NCI-H2029 (cell line): ENCODE measurements at places on chromosomes 12 and 14.

- no peak for DNase-seq
Measured at GRCh38 chr12:129753586-129753985, 150.2 kb downstream of the TMEM132D start.

DNA sequence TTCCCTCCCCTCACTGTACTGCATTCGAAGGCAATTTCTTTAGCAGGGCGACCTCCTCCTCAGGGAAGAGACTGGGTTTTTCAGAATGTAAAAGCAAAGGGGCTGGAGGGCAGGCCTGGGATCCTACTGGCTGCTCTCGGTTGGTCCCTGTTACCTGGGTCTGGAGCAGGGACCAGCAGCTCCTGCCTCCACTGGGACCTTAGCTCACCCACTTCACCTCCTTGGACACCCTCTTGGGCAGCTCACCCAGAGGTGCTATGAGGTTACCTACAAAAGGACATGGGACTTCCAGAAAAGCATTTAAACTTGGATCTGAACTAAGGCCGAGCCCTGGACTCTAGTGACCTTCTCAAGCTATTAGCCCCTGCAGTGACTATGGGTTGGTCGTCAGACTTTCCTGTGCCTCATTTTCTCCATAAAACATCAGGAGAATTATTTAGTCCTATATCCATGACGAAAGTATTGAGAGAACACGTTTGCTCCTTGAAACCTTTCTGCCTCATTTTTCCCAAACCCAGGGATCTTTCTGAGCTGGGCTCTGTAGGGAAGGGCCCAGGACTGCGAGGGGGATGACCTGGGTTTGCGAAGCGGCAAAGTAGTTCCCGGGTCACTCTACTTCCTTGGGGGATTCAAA lies 65.0 kb downstream of the FBXL14 start:
- no peak for DNase-seq

DNA sequence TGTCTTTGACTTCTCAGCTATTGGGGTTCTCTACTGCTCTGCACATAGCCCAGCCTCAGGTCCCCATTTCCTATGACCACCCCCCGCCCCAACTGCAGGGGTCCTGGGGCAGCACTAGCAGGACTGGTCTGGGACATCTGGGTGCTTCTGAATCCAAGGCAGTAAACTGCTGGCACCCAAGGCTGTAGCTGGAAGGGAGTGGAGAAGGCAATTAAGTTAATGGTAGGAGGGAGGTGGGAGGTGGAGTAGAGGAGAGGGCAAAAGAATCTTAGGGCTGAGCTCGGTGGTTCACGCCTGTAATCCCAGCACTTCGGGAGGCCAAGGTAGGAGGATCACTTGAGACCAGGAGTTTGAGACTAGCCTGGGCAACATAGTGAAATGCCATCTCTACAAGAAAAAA lies 11.5 kb downstream of the PLEK2 start:
- DNase-seq = no peak

DNA sequence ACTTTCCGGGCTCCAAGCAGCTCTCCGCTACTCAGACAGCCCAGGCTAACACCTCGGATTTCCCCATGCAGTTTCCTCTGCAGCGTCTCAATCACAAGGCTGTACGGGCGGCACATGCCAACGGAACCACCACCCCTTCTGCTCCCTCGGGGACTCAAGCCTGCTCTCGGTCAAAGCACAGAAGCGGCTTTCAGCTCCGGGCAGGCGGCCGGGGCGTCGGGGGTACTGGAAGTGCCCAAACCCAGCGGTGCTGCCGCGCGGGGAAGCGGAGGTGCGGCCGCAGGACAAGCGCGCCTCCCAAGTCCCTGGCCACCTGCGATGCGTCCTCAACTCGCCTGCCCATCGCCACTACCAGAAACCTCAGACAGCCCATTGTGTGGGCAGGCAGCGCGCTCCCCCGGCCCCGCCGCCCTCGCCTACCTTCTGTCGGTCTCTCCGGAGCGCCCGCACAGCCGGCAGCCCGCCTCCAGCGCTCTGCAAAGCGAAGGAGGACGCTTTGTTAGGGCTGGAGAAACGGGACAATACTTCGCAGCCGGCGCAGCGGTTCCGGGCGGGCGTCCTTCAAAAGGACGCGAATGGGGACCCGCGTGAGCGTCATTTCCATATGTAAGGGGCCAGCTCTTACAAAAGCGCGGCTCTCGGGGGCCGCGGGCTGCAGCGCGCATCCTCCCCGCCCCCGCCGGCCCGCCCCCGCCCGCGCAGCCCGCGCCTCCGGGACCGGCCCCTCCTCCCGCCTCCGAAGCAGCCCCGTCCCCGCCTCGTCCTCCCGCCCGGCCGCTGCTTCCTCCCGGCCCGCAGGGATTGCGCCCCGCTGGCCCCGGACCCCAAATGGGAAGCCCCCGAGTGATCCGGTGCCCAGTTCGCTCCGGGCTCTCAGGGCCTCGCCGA lies 674 bp downstream of the NIN start:
- DNase-seq = peak; percentile 28

GRCh38 chr12:77947330-77947729 lies 116.6 kb downstream of the NAV3 start:
- DNase-seq = no peak

DNA sequence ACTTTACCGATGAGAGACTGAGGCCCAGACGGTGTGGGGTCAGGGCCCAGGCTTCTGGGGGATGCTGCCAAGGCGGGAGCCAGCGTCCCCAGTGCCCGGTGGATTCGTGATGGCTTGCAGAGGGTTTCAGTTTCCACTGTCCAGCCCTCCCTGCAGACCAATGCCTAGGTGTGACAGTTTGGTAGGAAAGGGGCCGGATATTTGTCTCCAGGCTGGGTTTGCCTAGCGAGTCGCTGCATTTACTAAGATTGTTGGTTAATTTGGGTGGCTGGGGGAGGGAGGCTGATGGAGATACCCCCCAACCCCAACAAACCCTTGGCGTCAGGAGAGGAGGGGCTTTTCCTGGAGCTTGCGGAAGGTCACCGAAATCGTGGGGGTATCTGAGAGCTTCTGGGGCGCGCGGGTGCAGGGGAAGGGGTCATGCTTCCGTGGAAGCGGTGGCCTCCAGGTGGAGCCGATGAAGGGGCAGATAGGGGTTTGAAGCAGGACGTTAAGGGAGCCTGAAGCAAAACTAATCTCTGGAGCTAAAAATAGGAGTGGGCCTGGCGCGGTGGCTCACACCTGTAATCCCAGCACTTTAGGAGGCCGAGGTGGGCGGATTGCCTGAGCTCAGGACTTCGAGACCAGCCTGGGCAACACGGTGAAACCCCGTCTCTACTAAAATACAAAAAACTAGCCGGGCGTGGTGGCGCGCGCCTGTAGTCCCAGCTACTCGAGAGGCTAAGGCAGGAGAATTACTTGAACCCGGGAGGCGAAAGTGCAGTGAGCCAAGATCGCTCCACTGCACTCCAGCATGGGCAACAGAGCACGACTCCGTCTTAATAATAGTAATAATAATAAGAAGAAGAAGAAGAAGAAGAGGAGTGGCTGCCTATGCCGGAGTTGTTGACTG lies 1.1 kb upstream of the CDC42BPB start:
- DNase-seq = no peak

GRCh38 chr14:64060199-64060545 lies 207.4 kb downstream of the SYNE2 start:
- DNase-seq = no peak

DNA sequence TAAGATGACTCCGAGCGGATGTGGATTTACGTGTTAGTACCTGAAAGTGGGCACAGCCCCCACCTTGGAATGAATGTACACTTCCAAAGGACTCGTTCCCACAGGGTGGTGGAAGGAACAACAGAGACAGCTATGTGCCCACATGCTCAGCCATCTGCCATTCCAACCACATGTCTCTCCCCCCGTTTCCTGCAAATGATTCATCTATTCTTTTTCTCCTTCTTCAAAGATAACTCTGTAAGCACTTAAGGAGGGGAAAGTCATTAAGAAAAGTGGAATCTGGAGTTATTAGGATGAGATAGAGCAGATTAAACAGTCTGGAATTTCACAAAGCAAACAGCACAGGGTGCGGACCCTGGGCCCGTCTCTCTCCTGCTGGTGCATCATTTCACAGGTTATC lies 18.5 kb upstream of the DUSP6 start:
- no peak for DNase-seq

GRCh38 chr12:14395074-14395778 lies 29.7 kb downstream of the ATF7IP start:
- DNase-seq = no peak

DNA sequence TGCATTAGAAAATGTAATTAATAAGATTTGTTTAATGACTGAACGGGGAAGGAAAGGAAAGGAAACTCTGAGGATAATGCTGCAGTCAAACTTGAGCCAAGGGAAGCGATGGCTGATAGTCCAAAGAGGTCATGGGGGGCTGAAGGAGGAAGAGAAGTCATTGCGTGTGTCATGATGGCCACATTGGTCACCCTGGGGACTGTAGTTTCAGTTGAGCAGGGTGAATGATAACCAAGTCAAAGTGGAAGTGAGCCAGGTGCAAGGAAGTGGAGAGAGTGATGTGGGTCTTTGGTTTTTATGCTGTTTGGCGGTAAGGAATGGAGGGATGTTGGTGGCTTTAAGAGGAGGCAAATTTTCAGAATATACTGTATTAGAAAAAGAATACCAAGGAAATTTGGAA lies 21.6 kb downstream of the C12orf75 start:
- no peak for DNase-seq

DNA sequence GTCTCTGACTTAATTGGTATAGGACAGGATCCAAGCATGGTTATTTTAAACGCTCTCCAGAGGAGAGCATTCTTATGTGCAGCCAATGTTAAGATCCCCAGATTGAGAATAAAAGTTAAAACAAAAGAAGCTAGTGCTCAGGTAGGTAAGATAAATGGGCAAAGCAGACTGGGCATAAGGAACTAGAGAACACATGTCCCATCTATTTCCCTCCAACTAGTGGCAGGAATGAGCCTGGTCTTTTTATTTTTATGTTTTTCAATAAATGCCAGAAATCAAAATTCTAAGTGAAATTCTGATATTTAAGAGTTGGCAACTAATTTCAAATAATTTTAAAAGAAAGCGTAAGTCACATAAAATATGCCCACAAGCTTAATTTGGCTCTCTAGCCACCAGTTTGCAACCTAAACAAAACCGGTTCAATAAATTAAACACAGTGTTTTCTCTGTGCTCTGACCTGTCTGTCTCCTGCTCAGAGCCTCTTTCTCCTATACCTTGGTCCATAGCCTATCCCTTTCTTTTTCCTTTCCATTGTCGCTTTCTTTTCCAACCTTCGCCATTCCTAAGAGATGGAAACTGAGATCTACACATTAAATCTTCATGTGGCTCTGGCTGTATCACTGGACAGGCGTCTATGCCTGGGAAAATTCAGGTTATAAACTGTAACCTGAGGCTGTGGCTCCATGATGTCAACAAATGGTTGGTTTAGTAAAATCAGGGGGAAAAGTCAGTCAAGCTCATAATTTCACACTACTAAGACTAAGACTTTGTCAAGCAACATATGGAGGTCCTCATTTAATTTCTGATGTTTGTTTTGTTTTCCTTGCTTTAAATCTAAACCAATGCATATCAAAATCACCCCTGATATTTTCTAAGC lies 5.5 kb downstream of the SLC38A1 start:
- DNase-seq = no peak

DNA sequence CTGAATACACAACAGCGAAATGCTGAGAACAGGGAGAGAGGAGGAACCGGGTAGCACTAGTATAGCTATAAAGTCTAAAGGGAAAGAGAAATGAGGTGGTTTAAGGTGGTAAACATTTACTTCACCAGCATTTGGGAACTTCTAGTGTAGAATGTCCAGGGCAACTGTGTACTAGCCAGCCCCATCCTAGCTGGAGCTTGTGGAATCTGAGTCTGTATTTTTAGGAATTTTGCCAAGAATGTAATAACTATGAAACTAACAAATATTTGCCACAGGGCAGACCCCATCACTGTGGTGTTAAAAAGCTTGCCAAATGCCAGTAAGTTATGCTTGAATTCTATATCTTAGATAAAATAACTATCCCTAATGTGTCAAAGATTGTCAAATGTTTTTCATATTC lies 398.9 kb upstream of the MIS18BP1 start:
- no peak for DNase-seq

GRCh38 chr12:7907009-7907408 lies 29.0 kb downstream of the SLC2A3 start:
- DNase-seq = peak; percentile 18

GRCh38 chr14:32329146-32329545 lies at the start of gene AKAP6:
Gene AKAP6, plus strand, starts transcription at chr14:32329298. Its CDS starts 104,196 bp downstream, at chr14:32433494.
- DNase-seq = peak; percentile 56

GRCh38 chr14:86203843-86204242 lies 673.9 kb downstream of the FLRT2 start:
- no peak for DNase-seq

GRCh38 chr14:39733741-39734140 lies 301.5 kb upstream of the FBXO33 start:
- DNase-seq = no peak

GRCh38 chr12:18810537-18811253 lies 72.8 kb downstream of the CAPZA3 start:
- no peak for DNase-seq

DNA sequence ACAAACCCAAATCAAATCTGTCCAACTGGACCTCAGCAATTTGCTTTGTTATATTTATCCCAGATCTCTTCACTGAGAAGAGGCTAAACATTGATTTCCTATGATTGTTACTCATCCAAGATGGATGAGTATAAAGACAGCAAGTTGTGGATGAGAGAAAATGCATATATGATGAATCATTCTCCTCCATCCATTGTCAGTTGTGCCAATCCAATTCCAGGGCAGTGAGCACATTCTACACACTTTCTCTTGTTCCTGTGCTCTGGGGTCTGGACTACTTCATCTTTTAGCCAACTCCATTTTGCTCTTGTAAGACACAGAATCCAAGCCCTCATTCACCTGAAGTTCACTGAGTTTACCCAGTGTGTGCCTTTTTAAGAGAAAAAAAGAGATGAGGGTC lies 105.7 kb downstream of the GCH1 start:
- no peak for DNase-seq

DNA sequence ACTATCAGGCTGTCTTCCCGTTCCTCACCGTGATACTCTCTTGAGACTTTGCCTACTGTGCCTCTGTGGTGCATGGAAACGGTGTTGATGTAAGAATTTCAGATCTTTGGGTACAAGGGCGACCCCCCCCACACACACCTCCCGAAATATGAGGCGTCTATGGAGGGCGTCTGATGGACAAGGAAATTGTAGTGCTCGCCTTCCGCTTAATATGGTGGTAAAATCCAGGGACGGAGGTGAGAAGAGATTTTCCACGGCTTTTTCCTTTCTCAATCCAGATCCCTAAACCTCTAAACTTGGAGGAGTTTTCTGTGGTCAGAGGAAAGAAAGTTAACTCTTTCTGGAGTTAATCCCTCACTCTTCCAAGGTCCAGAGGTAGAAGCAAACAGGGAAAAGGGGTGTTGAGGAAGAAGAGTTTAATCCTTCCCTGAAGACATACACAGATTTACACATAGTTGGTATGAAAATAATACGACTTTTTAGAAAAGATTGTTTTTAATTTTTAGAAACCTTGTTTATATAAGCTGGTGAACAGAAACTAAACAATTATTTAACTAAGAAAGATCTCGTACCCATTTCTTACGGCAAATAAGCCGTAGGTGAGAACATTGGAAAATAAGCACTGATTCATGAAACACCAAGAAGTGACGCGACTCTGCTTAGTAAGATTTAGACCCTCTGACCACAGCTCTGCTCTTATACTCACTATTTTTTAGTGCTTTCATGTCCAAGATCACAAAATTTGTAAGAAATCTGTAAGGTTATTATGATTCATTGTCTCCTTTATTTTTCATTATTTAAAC lies 23.1 kb upstream of the RNASE12 start:
- no peak for DNase-seq

- DNase-seq = no peak
Measured at GRCh38 chr12:12582895-12583303, 20.2 kb upstream of the DUSP16 start.
